Osteoblast (primary cell): ENCODE measurements at places on chromosomes 1 and 21. TPM values are rescaled to one million over a fixed set of nuclear protein-coding genes. Genes with fewer than 3 reads are reported as not detected.
A peak's percentile ranks its signal among the peaks of the same experiment; 100 is the strongest.

GRCh38 chr1:9728451-9729295 lies 77.1 kb downstream of the PIK3CD start:
- H3K36me3 ChIP-seq = peaks cover 51% of the 10 kb centered on the region
- H3K27ac ChIP-seq = no peak overlapping the region
- H3K4me1 ChIP-seq = no peaks in the 10 kb centered on the region
- peak; percentile 69 for DNase-seq
- H3K27me3 ChIP-seq = no peaks in the 10 kb centered on the region
- H3K4me3 ChIP-seq = no peak overlapping the region

DNA sequence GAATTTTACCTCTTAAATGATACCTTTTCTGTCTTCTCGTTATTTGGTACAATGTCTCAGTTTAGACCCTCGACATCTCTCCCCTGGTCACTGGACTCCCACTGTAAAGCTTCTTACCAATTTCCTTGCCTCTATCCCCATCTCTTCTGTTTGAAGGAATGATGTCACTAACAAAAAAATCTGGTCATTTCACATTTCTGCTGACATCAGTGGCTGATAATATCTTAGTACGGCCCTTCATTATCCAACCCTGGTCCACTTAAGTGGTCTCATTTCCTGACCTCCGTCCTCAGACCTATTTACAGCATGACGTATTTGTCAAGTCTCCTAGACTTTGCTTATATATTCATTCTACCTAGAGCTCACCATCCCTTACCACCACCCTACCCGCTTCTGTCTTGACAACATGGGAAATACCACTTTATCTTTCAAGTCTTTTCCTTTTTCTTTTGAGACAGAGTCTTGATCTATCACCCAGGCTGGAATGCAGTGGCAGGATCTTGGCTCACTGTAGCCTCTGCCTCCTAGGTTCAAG lies 60.9 kb downstream of the C1orf21 start:
- no peak overlapping the region for H3K4me3 ChIP-seq
- H3K4me1 ChIP-seq = no peaks in the 10 kb centered on the region
- H3K36me3 ChIP-seq = no peaks in the 10 kb centered on the region
- DNase-seq = no peak

- H3K4me1 ChIP-seq = peaks cover 24% of the 10 kb centered on the region
- H3K27ac ChIP-seq = no peak overlapping the region
- no peak for DNase-seq
- H3K4me3 ChIP-seq = no peak overlapping the region
- H3K36me3 ChIP-seq = no peaks in the 10 kb centered on the region
Observed at GRCh38 chr1:164760569-164760968, 201.6 kb downstream of the PBX1 start.

- H3K4me3 ChIP-seq = no peak overlapping the region
- DNase-seq = peak; percentile 80
- H3K27me3 ChIP-seq = no peaks in the 10 kb centered on the region
- H3K36me3 ChIP-seq = peaks cover under 1% of the 10 kb centered on the region
Observed at GRCh38 chr1:245771511-245772281, 616.9 kb downstream of the KIF26B start.

The CCDC27 gene
- not detected in 2 replicates for total RNA-seq

- DNase-seq = peak; percentile 80
- no peaks in the 10 kb centered on the region for H3K27me3 ChIP-seq
Observed at GRCh38 chr1:168137515-168137821, 738 bp upstream of the GPR161 start.

GRCh38 chr1:18294437-18295176 lies 186.1 kb upstream of the KLHDC7A start:
- H3K36me3 ChIP-seq = no peaks in the 10 kb centered on the region
- no peak overlapping the region for H3K27ac ChIP-seq
- no peak overlapping the region for H3K4me3 ChIP-seq
- DNase-seq = peak; percentile 48
- no peaks in the 10 kb centered on the region for H3K4me1 ChIP-seq

The RGS8 gene
- total RNA-seq = not detected in 2 replicates

The ATAD3C gene
- under 0.01 and 0.59 TPM in 2 replicates for total RNA-seq

DNA sequence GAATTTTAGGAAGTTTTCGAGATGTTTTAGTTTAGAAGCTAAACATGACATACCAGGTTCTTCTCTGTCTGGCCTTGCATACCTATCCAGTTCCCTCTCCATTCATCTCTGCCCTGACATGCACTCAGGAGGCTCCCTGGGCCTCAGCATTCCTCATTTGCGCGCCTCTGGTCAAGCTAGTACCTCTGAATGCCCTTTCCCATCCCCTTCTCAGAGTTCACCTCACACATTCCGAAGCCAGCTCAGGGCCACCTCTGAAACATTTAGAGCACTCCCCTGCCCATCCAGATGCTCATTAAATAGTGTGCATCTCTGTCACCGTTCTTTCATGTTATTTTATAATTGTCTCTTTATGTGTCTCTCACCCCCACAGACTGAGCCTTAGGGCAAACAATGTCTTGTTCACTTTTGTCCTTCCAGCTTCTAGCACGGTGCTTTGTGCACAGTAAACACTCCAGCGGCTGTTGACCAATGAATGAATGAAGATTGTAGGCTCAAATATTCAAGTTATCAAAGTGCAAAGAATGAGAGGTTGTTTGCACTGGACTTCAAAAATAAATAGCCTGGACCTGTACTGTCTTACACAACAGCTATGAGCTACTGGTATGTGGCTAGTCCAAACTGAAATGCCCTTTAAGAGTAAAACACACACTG lies 1.2 kb upstream of the DHCR24 start:
- no peak for DNase-seq
- no peaks in the 10 kb centered on the region for H3K27me3 ChIP-seq
- peaks cover 34% of the 10 kb centered on the region for H3K4me1 ChIP-seq
- peak overlapping the region; percentile 94 for H3K4me3 ChIP-seq
- no peak overlapping the region for H3K27ac ChIP-seq

DNA sequence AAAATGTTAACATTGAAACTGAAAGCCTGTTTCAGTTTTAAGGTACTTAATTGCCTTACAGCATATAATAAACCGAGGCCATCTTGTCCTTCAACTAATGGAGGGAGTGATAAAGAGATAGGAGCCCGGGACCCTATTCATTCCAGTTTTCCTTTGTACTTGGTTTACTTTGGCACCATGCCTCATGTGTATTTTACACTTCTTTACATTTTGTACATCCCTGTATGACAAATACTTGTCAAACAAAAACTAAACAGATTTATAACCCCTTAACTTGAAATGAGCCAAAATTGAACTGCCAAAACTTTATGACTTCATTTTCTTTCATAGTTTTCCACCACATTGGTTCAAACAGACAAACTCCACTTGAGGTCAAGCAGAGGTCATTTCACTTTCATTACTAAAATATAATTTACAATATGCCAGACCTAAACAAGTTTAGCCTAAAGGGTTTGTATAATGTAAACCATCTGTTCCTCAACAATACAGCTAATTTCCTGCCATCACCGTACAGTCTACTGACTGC lies 30.9 kb upstream of the UBE2U start:
- H3K27ac ChIP-seq = peak overlapping the region; percentile 85
- H3K27me3 ChIP-seq = no peaks in the 10 kb centered on the region
- H3K4me3 ChIP-seq = no peak overlapping the region
- DNase-seq = no peak
- H3K4me1 ChIP-seq = peaks cover 32% of the 10 kb centered on the region

- no peaks in the 10 kb centered on the region for H3K27me3 ChIP-seq
- no peaks in the 10 kb centered on the region for H3K36me3 ChIP-seq
- peaks cover 10% of the 10 kb centered on the region for H3K4me1 ChIP-seq
- no peak for DNase-seq
Observed at GRCh38 chr1:66648901-66649595, 103.2 kb upstream of the DYNLT5 start.

DNA sequence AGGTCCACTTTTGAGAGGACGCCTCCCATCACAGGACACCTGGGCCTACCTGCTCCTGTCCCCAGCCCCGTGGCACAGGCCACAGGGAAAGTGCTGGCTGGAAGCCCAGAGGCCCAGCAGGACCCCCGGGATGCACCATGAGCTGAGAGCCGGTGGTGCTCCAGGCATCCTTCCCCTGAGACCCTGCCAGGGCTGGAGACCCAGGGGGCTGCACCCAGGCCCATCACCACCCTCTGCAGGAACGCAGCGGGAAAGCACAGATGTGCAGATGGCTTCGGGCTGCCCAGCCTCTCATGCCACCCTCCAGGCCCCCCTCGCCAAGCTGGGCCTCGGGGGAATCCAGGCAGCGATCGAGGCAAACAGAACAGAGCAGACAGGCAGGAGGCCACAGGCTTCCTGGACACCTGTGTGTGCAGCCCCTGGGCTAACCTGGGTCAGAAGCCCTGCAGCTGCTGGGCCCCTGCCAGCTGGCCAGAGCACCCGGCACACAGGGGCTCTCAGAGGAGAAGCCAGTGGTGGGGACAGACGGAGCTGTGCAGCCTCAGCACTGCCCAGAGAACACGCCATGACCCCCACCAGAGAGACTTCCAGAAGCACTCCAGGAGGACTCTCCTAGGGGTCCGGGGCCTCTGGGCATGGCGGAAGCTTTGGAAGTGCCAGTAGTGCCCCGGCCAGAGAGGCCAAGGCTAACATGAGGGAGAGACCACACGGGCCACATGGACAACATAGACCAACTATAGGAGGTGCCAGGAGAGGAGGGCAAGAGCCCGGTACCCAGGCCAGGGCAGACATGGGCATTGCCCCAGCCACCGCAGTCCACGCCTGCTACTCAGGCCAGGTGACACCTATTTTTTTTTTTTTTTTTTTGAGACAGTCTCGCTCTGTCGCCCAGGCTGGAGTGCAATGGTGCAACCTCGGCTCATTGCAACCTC lies 71.4 kb downstream of the ARHGEF16 start:
- H3K36me3 ChIP-seq = peaks cover 6% of the 10 kb centered on the region
- peaks cover 16% of the 10 kb centered on the region for H3K4me1 ChIP-seq
- no peak for DNase-seq
- no peaks in the 10 kb centered on the region for H3K27me3 ChIP-seq
- no peak overlapping the region for H3K27ac ChIP-seq

- H3K27me3 ChIP-seq = no peaks in the 10 kb centered on the region
- H3K27ac ChIP-seq = peak overlapping the region; percentile 59
- no peak overlapping the region for H3K4me3 ChIP-seq
- H3K4me1 ChIP-seq = peaks cover 19% of the 10 kb centered on the region
Observed at GRCh38 chr1:234699795-234700665, 90.1 kb upstream of the IRF2BP2 start.

The SHC1 gene
- 230 and 239 TPM in 2 replicates for total RNA-seq

The C1orf87 gene
- not detected in 2 replicates for total RNA-seq

The LCE4A gene
- not detected in 2 replicates for total RNA-seq

DNA sequence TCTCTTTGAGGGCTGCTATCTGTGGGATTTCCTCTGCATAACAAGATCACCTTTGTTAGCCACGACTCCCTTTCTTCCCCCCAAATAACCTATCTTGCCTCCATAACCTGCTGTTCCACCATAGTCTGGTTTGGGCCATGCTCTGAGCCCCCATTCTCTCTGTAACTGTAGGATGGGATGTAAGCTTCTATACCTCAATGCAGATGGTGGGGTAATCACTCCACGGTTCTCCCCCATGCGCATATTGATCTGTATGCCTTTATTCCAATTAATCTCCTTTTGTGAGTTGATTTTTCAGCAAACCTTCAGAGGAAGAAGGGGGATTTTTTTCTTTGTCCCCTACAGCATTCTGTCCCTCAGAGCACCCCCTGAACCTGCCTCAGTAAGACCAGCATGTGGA lies 170.1 kb upstream of the IRF2BP2 start:
- no peak overlapping the region for H3K27ac ChIP-seq
- peaks cover 64% of the 10 kb centered on the region for H3K27me3 ChIP-seq
- no peaks in the 10 kb centered on the region for H3K4me1 ChIP-seq
- H3K36me3 ChIP-seq = no peaks in the 10 kb centered on the region
- DNase-seq = peak; percentile 38

DNA sequence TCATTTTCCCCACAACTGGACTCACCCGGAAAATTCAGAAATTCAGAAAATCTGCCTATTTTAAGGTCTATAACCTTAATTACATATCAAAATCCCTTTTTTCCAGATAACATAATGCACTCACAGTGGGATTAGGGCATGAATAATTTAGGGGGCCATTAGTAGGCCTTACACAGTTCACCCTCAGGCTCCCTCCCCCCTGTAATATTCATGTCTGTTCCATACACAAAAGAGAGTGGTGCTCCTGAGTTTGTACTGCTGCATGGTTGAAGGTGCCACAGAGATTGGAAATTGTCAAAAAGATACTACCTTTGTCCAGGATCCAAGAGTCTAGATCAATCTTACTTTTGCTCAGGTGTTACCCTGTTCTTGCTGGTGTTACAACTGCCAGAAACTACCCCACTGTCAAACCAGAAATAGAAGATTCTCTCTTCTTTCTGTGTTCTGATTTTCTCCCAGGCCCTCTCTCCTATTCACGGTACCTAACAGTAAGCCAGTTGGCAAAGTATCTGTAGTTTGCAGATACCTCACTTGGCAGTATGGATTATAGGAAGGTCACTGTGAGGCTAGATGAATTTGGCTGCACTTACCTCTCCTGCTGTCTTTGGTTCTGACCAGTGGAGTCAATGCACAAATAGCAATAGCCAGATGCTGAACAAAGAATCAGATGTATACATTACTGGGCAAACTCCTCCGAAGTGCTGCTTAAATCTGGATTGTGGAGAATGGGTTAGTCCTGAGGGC lies 53.2 kb downstream of the C1orf198 start:
- H3K4me1 ChIP-seq = no peaks in the 10 kb centered on the region
- H3K4me3 ChIP-seq = no peak overlapping the region
- H3K27ac ChIP-seq = no peak overlapping the region
- no peak for DNase-seq

The VANGL2 gene
- total RNA-seq = under 0.01 TPM in 1 of 2 replicates, not detected in the other

DNA sequence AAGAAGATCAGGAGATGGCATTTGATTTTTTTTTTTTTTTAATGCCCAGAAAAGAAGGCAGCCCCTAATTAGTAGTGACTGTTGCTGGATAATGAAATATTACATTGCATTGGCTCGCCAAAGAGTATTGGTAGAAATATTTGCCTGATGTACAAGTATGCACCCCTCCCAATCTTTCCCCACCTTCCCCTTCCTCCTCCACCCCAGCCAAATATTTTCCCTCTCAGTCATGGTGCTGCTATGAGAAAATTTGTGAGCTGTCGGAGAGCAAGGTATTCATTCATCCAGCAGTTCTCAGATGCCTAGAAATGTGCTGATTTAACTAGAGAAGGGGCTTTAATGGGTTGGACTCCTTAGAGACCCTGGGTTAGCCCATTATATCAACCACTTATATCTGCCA lies 50.5 kb upstream of the IKBKE start:
- DNase-seq = peak; percentile 61
- H3K36me3 ChIP-seq = peaks cover 47% of the 10 kb centered on the region
- H3K27me3 ChIP-seq = no peaks in the 10 kb centered on the region
- peaks cover 15% of the 10 kb centered on the region for H3K4me1 ChIP-seq

DNA sequence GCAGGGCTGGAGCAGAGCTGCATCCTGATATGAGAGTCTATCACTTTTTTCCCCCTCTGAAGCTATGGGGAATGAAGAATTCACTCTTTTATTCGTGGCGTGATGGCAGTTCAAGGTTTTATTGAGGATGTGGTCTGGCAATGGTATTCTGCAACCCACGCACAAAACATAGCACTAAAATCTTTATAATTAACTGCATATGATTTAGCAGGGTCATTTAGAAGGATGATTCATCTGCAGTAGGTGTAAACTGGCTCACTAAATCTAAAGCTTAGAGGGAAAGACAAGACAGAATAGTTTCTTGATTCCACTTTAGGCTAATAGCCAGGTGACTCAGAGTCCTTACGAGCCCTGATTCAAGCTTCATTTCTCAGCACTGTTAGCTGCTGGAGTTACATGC lies 25.0 kb upstream of the CHRM3 start:
- H3K36me3 ChIP-seq = no peaks in the 10 kb centered on the region
- H3K27me3 ChIP-seq = no peaks in the 10 kb centered on the region
- no peaks in the 10 kb centered on the region for H3K4me1 ChIP-seq
- no peak overlapping the region for H3K27ac ChIP-seq
- DNase-seq = no peak

The PTAFR gene
- total RNA-seq = under 0.01 TPM in 2 replicates

GRCh38 chr1:41535276-41535675 lies 50.8 kb upstream of the EDN2 start:
- no peak overlapping the region for H3K27ac ChIP-seq
- H3K27me3 ChIP-seq = no peaks in the 10 kb centered on the region
- H3K36me3 ChIP-seq = no peaks in the 10 kb centered on the region
- peaks cover 24% of the 10 kb centered on the region for H3K4me1 ChIP-seq
